Stimulated activated CD4-positive, alpha-beta T cell treated with anti-CD3 and anti-CD28 coated beads, Interleukin-4, amount 100 ng/mL, for 1 hour (primary cell): ENCODE measurements at places on chromosomes 2 and 18.
A peak's percentile ranks its signal among the peaks of the same experiment; 100 is the strongest.

GRCh38 chr2:209519271-209519670 is 95.4 kb downstream of the MAP2 start:
- DNase-seq = no peak

GRCh38 chr2:11592671-11593574 is 59.1 kb downstream of the GREB1 start:
- DNase-seq = no peak

DNA sequence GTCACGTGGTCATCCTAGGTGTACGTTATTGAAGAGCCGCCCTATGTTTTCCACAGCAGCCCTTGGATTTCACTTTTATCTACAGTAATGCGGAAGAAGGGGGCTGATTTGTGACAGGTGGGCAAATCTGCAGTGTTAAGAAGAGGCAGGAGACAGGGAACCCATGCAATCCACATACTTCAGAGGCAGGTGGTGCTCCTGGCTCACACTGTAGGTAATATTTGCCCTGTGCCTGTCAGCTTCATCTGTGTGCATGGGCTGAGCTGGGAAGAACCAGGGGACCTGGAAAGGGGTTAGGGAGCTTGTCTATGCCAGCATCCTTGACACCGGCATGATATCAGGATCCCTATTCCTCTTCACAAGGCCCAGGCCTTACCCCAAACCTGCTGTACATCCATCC is 183.9 kb downstream of the SH3RF3 start:
- no peak for DNase-seq

GRCh38 chr18:11177382-11177781 is 28.0 kb upstream of the PIEZO2 start:
- DNase-seq = no peak

DNA sequence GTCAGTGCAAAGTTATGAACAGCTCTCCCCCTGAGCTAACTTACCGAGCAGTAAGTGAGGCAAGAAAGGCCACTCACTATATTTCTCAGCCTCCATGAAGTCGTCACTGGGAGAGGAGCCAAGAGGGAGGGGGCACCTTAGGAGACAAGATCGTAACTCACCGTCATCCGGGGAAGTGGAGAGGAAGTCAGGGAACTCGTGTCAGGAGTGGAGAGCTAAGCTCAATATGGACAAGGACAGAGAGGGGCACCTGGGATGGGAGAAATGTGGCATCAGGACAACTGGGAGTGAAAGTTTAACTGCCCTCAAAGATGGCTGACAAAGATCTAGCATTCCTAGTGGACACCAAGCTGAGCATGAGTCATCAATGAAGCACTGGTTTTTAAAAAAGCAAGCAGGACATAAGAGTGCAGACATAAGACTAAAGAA is 37.1 kb downstream of the BCL11A start:
- DNase-seq = no peak

DNA sequence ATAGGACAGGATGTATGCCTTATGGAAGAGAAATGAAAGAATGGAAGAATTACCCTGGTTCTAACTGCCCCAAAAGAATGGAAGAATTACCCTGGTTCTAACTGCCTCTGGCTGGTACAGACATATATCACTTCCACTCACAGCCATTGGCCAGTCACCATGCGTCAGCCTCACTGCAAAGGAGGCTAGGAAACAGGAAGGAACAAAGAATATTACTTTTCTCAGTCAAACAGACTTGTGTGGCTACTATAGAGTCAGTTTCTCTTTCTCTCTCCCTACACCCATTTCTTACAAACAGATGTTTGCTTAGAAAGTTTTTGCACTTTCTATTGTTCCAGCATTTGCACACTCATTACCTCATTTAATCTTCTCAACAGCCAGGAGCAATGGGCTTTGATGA is 1111.1 kb upstream of the KLHL29 start:
- no peak for DNase-seq

- no peak for DNase-seq
Measured at GRCh38 chr2:64067326-64067725, 48.1 kb upstream of the VPS54 start.

- no peak for DNase-seq
Measured at GRCh38 chr2:129301431-129301913, 678.0 kb upstream of the RAB6C start.

DNA sequence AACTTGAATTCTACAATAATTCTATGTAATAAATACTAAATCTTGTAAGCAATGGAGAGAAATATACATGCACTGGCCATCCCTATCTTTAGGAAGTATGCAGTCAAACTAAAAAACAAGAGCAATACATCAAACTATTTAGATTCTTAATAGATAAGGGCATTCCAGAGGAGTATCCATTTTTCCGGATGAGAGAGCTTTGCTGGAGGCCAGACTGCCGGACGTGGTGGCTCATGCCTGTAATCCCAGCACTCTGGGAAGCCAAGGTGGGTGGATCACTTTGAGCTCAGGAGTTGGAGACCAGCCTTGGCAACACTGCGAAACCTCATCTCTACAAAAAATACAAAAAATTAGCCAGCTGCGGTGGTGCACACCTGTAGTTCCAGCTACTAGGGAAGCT is 60.8 kb downstream of the KIF5C start:
- no peak for DNase-seq

- no peak for DNase-seq
Measured at GRCh38 chr2:128818704-128819491, 500.2 kb upstream of the HS6ST1 start.

DNA sequence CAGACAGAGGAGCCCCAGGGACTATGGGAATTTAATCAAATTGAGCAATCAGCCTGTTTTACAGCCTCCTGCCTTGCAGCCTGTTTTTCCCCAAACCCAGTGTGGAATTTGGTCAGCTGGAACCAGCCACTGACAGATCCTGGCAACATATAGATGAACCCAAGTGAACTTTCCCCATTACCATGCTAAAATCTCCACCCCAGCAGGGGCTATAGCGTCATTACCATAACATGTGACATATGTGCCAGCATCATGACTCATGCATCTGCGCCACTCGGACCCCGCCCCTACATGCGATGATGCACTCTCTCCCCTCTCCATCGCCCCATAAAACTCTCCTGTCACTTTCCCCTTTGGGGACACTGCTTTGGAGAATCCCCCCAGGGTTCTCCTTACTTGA is 17.3 kb upstream of the FEZ2 start:
- no peak for DNase-seq

- DNase-seq = no peak
Measured at GRCh38 chr2:40758401-40759155, 306.7 kb upstream of the SLC8A1 start.

DNA sequence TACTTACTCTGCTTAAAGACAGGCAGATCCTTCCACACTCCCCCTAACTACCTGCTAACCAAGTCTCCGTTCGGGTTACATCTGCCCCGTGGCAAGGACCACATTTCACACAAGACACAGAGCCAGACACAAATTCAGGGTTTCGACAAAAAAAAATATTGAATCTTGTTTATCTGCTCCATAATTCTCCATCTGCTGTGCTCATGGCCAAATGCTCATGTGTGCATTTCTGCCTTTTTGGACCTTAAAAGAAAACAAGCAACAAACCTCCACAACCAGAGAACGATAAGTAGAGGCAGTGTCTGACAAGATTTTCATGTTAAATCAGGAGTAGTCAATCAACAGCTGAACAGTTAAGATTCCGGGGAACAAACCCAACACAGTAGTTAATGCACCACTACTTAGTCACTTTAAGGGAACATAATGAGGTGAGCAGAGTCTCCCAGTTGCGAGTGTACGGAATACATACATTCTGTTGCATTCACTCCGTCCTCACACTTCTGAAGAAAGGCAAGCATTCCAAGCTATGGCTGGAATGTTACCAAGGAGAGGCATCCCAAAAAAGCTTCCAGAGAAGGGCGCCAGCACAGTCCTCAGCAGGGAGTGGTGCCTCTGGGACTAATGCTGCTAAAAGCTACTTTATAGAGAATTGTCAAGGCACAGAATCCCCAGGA is 121.0 kb downstream of the ANKRD44 start:
- DNase-seq = no peak

DNA sequence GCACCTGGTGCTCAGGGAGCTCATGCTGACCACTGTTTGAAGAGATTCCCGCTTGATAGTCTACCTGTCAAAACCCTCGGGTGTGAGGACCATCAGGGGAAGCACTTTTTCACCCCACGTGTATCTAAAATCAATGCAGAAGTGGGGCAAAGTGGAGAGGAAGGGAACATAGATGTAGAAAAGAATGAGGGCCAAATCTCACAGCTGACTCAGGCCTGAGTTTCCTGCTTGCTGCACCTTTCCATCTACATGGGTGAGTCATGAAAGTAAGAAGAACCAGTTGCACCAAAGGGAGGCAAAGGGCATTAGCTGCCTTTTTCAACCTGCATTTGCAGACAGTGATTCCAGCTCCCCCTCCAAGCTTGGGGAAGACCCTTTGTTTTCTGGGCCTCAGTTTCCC is 100.2 kb upstream of the MYCN start:
- no peak for DNase-seq

- DNase-seq = no peak
Measured at GRCh38 chr2:128307595-128307994, 11.1 kb downstream of the HS6ST1 start.

- no peak for DNase-seq
Measured at GRCh38 chr18:80044072-80044471, 9.8 kb downstream of the RBFA start.

- no peak for DNase-seq
Measured at GRCh38 chr18:68714366-68714711, 569 bp downstream of the TMX3 start.

DNA sequence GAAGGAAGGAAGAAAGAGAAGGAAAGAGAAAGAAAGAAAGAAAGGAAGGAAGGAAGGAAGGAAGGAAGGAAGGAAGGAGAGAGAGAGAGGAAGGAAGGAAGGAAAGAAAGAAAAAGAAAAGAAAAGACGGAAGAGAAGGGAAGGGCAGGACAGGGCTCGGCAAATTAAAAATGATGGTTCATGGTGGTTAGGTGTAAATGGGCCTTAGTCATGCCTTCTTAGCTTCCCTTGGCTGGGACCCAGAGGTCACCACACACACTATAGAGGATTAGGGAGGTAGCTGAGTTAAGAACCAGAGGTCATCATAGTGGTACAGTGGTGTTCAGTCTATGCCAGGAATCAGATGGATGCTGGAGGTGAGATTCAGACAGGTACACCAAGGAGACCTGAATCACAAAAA is 9.3 kb upstream of the ATL2 start:
- DNase-seq = no peak

DNA sequence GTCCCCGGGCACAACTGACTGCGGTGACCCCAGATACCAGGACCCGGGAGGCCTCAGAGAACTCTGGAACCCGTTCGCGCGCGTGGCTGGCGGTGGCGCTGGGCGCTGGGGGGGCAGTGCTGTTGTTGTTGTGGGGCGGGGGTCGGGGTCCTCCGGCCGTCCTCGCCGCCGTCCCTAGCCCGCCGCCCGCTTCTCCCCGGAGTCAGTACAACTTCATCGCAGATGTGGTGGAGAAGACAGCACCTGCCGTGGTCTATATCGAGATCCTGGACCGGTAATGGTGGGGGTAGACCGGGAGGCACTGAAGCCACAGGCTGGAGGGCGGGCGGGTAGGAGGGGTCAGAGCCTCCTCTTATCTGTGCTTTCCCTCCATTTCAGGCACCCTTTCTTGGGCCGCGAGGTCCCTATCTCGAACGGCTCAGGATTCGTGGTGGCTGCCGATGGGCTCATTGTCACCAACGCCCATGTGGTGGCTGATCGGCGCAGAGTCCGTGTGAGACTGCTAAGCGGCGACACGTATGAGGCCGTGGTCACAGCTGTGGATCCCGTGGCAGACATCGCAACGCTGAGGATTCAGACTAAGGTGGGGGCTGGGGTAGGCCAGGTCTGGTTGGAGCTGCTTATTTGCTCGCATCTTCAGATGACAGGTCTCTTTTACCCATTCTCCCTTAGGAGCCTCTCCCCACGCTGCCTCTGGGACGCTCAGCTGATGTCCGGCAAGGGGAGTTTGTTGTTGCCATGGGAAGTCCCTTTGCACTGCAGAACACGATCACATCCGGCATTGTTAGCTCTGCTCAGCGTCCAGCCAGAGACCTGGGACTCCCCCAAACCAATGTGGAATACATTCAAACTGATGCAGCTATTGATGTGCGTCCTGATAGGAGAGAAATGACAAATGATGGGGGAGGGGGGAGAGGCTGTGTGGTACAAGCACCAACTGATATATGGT is 780 bp downstream of the HTRA2 start:
- DNase-seq = peak; percentile 46

DNA sequence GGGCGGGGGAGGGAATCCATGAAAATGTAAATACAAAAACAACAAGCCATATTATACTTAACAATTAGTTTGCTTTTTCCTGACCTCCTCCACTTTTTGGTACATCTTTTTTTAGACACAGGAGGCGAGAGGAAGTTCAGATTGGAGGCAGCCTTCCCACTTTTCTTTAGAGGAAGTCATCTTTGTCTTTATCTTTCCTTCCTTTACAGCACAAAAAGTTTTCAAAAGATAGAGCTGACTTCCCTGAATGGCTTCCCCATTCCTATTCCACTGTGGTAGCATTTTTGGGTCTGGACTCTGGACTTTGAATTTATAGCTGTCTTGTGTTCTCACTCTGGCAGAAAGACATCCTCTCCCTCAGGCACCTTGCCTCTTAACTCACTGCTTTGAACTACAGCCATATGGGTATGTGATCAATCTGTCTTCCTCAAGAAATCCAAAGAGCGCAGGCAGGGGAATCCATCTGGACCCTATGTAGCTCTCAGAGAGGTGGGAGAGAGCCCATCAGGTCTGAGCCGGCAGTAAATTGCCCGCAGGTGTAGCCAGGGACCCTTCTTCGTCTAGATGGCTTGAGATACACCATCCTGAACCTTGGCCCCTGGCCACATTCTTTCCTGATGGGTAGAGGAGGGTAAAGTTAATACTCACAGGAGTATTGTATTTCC is 101.9 kb downstream of the AQP4 start:
- DNase-seq = no peak

GRCh38 chr2:201827621-201828020 is 21.3 kb downstream of the CDK15 start:
- no peak for DNase-seq

- no peak for DNase-seq
Measured at GRCh38 chr2:131046028-131046917, 47.0 kb downstream of the FAM168B start.

DNA sequence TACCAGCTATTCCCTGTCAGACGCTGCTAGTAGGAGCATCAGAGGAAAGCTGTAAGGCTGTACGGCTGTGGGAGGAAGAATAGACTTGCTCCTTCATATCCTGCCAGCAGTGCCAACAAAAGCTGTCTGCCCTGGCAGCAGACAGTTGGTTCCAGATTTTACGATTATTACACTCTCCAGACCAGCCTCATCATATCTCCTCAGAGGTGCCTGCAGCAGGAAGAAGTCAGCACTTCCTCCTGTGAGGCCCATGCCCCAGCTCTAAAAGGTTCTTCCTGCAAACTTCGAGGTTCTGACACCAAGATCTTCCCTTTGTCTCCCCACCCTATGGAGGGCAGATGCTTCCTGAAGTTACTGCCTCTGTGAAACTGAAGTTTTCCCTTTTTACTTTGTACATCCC is 537.7 kb upstream of the PKDCC start:
- no peak for DNase-seq
